ENCODE measurements at places on chromosomes 7 and 10.

DNA sequence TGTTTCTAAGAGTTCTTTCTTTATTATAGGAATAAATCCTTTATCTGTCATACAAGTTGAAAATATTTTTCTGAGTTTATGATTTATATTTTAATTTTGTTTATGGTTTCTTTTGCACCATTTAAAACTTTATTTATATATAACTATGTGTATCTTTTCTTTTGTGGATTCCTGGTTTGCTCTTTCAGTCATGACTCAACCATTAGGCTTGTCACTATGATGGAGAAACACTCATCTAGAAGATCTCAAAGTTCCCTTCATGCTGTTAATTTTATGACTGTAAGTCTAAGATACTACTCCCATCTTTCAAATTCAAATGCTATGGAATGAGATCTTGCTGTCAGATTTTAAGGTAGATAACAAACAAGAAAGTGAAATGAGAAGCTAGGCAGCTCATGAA lies 199.5 kb downstream of the INHBA start:
- DNase-seq = no peak

- DNase-seq = no peak
Observed at GRCh38 chr10:127024685-127025435, 119.6 kb downstream of the DOCK1 start.

GRCh38 chr10:59675812-59676211 lies 33.8 kb downstream of the SLC16A9 start:
- no peak for DNase-seq

GRCh38 chr7:148587076-148587475 lies 3.5 kb upstream of the C7orf33 start:
- DNase-seq = no peak

GRCh38 chr10:103502849-103503660 lies 9.6 kb downstream of the NEURL1 start:
- no peak for DNase-seq

- DNase-seq = no peak
Observed at GRCh38 chr7:155763691-155764437, 48.4 kb downstream of the SHH start.

DNA sequence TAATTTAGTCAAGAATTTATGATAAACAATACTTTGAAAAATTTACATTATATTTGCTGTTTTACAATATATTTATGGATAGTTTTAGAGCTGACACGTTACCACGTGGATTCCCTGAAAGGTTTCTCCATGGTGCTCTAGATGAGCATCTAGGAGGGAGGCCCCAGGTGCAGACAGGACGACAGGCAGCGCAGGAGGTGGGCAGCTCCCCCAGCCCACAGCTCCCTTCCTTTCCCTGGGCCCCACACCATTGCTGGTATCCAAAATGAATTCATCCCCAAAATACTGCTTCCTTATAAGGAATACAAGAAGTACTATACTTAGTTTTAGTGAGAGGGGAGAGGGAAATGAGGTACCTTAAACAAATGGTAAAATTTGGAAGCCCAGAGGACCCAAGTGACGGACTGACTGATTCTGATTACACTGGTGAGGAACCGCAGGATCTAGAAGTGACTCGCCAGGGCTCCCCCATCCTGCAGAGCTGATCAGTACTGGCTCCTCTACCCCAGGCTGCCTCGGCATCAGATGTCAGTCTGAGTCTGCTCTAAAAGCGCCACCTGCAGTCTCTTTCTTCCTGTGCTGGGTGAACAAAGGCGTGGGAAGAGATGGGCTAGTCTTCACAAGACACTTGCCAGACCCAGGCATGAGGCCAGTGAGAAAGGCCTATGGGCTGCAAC lies 89.2 kb downstream of the DLG5 start:
- no peak for DNase-seq

- no peak for DNase-seq
Observed at GRCh38 chr10:70493660-70494234, 15.2 kb downstream of the PALD1 start.

GRCh38 chr10:125300937-125301336 lies 140.6 kb upstream of the CTBP2 start:
- no peak for DNase-seq

DNA sequence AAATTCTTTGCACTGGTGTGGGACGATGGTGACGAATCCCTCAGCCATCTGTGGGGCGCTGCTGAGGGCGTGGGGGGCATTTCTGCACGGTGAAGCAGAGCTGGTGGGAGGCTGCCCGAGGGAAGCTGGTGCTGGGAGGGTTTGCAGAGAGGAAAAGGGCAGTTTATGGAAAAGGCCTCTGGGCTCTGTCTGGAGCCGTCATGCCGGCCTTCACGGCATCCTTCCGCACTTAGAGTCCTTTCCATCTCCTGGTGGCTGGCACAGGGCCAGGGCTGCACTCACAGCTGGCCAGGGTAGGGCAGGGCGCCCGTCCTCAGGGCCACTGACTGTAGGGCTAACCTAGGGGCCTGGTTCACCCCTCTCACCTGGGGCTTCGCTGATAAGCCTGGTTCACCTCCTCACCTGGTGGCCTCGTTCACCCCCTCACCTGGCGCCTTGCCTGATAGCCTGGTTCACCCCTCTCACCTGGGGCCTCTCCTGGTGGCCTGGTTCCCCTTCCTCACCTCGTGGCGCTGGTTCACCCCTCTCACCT lies 598 bp upstream of the AMZ1 start:
- DNase-seq = no peak

GRCh38 chr7:138575897-138576428 lies 115.9 kb downstream of the TRIM24 start:
- no peak for DNase-seq

DNA sequence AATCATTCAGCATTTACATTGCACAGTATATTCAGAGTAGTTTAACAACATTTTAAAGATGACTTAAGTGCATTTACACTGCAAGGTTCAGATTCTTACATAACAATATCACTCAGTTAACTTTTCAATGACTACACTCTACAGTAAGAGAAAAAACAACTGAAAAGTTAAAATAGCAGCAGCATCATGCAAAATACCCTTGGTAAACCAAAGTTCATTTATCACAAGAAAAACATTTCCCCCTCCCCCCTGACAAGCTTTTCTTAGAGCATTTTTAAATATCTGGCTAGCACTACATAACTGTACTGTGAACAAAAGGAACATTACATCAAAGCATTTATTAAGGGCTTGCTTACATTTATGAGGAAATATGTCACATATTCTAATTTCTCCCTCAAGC lies 179.5 kb upstream of the HGF start:
- no peak for DNase-seq

DNA sequence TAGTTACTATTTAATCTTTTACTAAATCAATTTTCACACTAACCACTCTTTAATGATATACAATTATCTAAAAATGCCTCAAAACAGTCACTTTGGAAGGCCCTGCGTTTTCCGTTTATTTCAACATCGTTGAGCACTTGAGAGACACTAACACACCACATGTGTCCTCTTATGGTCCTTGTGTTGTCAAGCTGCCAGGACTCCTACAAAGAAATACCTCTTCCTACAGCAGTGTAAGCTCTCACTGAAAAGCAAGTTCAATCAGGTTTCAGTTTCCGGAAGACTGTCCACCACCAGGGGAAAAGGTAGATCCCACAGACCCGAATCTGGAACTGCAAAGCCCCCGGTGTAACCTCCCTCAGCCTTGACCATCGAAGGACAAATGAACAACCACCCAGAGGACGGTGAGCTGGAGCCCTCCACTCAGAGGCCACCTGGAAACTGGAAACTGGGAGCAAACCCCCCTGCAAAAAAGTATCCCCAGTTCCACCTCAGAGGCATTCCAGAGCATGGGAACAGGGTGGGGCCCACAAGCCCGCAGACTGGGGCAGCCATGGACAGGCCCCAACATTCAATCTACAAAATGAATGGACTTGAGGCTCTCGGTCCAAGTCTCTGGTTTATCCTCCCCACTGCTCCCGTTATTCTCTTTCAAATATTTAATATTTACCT lies 37.6 kb downstream of the KCNH2 start:
- no peak for DNase-seq

- DNase-seq = no peak
Observed at GRCh38 chr10:102376901-102377300, 18.6 kb upstream of the NFKB2 start.

- no peak for DNase-seq
Observed at GRCh38 chr7:26049081-26049480, 102.9 kb upstream of the NFE2L3 start.
